ENCODE measurements at places on chromosomes 6 and 20. TPM values are rescaled to one million over a fixed set of nuclear protein-coding genes. Genes with fewer than 3 reads are reported as not detected.

DNA sequence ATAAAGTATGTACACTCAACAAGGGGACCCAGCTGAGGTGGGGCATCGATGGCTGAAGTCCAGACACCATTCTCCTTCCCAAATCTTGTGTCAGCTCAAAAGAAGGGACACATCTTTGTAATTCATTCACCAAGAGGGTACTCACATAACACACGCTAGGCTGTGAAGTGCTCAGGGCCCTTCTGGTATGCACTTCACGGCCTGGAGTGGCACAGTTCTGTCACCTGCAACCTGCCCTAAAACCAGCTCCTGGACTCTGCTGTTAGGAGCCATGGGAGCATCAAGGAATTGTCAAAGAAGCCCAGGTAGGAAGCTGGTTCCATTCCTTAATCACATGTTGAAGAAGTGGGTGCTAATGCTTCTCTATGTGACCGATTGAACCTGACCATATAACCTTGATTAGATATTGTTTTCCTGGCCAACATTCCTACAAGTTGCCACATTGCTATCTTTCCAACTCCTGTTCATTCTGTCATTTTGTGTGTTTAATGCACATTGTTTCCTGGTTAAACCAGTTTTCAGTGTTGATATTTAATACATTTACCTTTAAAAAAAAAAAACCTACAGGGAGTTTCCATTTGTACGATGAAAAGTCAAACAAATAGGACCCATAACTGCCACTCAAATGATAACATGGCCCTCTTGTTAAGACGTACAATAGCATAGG is 127.3 kb downstream of the TNFRSF21 start:
- no peaks in the 10 kb centered on the region for H3K36me3 ChIP-seq
- H3K4me3 ChIP-seq, result no peak overlapping the region
- H3K27ac ChIP-seq, result no peak overlapping the region
- H3K4me1 ChIP-seq, result no peaks in the 10 kb centered on the region

GRCh38 chr20:52083627-52084232 is 107.8 kb downstream of the ZFP64 start:
- H3K4me1 ChIP-seq, result peaks cover 12% of the 10 kb centered on the region
- DNase-seq, result peak; percentile 83
- H3K27me3 ChIP-seq, result no peaks in the 10 kb centered on the region
- no peak overlapping the region for H3K4me3 ChIP-seq

Gene ZBTB12
- 4.6 TPM for total RNA-seq

Gene DSTN
- total RNA-seq, result 65.6 TPM

Gene SYCP2
- total RNA-seq, result 5.3 TPM
